ENCODE measurements at places on chromosomes 5 and 9.

DNA sequence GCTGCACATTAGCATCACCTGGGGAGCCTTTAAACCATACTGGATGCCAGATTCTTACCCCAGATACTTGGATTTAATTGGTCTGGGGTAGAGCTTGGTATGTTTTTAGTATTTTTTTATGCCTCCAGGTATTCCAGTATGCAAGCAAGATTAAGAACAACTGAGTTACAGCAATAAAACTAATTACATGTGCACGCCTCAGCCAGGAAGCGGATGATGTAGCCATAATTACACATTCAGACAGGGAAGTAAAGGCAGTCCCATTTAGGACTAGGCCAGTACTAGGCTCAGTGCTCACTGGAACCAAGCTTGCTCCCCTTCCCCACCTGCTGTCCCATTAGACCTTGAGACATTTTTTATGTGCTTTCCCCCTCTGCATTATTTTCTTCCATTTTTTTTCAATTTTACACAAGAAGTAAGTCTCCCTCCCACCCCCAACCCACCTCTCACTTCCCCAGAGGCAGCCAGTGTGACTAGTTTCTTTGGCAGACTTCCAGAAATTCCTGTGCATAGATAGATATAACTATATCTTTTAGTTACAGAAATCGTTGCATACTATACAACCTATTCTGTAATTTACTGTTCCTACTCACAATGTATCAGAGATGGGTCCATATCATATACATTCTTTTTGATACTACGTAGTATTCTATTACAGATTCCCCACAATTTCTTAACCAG, 7.1 kb upstream of the GNAQ start:
- no peak for DNase-seq

GRCh38 chr5:159098603-159099436, 896 bp downstream of the EBF1 start:
- peak; percentile 45 for DNase-seq

- DNase-seq = no peak
Measured at GRCh38 chr5:157026789-157027424, 32.0 kb downstream of the HAVCR1 start.

- no peak for DNase-seq
Measured at GRCh38 chr5:124651663-124652513, 94.6 kb downstream of the ZNF608 start.

DNA sequence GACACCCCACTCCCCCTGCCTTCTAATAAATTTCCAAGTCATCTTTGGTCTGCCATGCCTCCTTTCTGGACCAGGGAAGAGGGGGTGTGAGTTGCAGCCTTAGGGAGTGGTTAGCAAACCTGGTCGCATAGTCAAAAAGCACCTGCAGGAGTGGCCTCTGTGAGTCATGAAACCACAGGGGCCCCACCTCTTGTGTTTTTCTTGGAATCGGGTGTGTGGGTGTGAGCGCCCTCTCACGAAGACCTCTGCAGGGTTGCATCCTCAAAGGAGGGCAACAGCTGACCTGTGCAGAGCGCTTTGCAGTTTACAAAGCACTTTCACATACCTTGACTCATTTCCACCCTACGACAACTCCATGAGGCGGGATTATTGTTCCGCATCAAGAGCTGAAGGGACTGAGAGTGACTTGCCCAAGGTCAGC, 36.8 kb upstream of the TEX48 start:
- peak; percentile 76 for DNase-seq

GRCh38 chr5:35237580-35238376, 7.5 kb upstream of the PRLR start:
- DNase-seq = no peak

GRCh38 chr9:2771087-2771486, 53.8 kb downstream of the KCNV2 start:
- no peak for DNase-seq

- no peak for DNase-seq
Measured at GRCh38 chr9:100038472-100038871, 60.3 kb downstream of the ERP44 start.

DNA sequence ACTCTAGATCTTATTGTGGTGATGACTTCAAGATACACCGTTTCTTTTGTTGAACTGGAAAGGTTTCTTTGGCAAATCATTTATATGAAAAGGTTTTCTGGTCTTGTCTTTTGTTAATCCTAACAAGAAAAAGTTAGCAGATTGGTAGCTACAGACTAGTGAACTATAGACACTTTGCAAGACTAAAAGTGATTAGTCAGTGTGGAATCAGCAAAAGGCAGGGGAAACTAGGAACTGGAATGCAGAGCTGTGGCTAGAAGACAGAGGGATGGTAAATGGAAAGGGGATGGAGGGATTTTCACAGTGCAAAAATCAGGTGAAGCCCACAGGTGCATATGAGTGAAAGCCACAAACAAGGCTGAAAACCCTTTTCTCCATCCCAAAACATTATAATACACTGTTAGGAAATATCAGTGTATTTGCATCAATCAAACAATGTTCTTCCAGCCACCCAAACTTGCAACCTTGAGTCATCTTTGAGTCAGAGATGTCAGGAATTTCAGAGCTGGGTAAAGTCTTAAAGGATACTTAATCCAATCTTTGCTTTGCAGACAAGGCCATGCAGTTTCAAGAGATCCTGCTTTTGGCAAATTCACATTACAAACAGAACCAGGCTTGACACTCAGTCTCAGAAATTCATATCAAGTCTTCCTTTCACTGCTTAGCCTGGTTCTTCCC, 52.7 kb downstream of the PLK2 start:
- no peak for DNase-seq

DNA sequence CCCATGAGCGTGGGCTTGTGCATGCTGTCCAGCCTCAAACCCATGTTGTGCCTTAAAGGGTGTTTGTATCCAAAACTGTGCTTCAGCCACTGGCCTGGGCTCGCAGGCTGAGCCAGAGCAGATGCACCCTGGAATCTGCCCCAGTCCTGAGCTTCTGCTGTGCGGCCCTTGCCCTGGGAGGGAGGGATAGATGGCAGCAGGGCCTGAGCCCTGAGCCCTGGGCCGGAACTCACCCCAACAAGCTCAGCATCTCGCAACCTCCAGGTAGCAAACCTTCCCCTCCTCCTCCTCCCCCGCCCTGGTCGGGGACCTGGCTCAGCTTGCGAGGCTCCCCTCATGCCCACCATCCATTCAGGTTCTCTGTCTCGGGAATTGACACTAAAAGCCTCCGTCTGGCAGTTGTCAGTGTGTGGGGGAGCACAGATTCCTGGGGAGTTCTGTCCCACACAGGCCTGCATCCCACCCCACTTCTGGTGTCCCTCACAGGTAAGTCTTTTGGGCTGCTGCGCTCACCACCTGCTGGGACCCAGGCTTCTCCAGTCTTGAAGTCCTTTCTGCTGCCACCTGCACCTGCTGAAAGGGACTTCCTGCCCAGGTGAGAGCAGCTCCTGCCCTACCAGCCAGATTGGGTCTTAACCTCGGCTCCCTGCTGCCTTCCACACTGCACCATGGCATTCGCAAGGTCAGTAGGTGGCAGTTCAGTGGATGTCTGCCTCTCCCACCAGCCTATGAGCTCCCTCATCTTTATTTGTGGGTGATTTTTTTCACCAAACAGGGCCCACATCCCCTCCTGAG, 55.2 kb upstream of the OLFM1 start:
- no peak for DNase-seq

DNA sequence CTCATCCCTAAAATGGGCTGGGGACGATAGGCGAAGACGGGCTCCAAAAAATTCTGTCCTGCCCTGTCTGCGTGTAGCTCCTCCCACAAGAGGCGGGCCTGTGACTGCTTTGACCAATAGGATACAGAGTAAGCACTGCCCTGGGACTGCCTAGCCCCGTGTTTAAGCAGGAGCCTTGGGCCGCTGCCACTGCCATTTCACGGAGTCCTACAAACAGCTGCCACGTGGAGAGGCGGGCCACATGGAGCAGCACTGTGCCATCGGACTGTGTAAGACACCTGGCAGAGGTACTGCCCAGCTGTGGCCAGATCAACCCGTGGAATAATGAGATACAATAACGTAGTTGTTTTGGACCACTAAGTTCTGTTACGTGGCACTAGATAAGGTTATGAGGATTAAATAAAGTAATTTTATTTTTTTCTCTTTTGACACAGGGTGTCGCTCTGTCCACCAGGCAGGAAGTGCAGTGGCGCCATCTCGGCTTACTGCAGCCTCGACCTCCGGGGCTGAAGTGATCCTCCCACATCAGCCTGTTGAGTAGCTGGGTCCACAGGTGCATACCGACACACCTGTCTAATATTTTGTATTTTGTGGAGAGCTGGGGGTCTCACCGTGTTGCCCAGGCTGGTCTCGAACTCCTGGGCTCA, 87.2 kb downstream of the LMNB1 start:
- no peak for DNase-seq

- DNase-seq = no peak
Measured at GRCh38 chr5:180495292-180495691, 1.1 kb downstream of the CNOT6 start.

- DNase-seq = no peak
Measured at GRCh38 chr9:14957109-14957508, 46.9 kb upstream of the FREM1 start.

- DNase-seq = peak; percentile 31
Measured at GRCh38 chr5:132102101-132102701, 28.6 kb downstream of the CSF2 start.

DNA sequence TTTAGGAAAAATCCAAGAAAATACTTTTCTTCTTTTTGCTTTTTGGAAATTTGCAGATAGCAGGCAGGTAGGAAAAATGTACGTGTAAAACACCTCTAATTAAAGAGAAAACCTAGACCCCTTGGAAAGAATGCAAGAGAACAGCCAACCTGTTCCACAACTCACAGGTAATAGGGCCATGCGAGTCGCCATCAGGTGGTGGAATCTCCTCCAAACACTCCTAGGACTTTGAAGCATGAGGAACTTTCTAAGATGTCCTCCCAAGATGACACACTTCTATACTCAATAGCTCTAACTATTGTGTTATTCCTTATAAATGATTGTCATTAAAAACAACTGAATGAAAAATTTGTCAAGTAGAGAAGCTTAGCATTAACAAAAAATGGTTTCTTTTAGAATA, 174.0 kb downstream of the TMC1 start:
- DNase-seq = no peak

DNA sequence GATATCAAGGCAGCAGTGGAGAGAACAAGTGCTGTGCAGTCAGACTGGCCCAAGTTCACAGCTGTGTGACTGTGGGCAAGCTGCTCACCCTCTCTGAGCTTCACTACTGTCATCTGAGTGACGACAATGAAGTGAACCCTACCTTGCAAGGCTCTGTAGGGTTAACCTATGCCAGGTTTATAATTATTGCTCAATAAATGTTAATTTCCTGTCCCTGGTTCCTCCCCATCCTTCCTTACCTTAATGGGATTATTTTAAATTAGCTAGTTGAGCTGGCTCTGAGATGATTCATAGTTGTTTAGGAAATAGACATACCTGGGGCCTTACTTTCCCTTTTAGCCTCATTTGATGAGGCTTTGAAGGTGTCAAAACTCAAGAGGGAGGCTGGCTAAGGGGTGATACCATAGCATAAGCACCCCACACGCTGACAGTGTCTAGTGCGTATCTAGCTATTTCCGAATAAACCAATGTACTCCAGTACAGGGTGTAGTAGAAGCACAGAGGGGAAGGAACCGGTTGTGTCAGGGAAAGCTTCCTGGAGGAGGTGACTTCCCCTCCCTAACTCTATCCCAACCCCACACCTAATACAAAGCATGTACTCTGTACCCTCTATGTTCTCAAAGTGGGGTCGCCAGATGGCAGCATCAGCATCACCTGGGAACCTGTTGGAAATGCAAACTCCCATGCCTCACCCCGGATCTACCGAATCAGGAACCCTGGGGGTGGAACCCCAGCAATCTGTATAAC, 63.3 kb upstream of the SLC25A51 start:
- no peak for DNase-seq

DNA sequence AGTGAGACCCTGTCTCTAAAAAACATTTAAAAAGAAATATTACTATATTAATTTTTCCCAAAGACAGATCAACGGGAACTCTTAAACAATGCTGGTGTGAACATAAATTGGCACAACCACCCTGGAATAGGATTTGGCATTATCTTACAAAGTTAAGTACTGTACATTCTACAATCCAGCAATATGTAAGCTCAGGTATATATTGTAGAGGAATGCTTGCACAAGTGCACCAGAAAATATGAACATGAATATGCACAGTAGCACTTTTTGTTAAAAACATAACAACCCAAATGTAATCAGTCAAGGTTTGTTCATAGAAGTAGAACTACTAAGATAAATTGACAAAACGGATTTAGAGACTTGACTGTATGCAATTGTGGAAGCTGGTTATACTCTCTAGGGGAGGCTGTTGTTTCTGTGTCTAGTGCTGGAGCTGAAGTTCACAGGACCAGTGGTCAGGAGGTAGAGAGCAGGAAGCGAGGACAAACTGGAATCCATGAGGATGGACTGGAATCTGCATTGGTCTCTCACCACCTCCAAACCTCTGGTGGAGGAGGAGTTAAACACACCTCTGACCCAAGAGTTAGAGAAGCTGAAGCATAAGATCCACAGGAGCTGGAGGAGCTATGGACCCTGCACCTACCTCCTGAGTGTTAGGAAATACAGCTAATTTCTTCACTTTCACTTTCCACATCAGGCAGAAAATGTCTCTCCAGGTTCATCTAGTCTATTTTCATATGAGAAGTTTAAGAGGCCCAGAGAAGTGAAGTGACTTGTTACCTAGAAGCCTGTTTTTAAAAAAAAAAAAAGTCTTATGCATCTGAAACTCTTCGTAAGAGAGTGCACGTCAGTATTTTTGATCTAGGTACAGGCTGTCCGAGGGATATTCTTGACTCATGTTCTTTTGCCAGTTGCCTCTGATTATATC, 20.3 kb upstream of the RIC1 start:
- DNase-seq = no peak

DNA sequence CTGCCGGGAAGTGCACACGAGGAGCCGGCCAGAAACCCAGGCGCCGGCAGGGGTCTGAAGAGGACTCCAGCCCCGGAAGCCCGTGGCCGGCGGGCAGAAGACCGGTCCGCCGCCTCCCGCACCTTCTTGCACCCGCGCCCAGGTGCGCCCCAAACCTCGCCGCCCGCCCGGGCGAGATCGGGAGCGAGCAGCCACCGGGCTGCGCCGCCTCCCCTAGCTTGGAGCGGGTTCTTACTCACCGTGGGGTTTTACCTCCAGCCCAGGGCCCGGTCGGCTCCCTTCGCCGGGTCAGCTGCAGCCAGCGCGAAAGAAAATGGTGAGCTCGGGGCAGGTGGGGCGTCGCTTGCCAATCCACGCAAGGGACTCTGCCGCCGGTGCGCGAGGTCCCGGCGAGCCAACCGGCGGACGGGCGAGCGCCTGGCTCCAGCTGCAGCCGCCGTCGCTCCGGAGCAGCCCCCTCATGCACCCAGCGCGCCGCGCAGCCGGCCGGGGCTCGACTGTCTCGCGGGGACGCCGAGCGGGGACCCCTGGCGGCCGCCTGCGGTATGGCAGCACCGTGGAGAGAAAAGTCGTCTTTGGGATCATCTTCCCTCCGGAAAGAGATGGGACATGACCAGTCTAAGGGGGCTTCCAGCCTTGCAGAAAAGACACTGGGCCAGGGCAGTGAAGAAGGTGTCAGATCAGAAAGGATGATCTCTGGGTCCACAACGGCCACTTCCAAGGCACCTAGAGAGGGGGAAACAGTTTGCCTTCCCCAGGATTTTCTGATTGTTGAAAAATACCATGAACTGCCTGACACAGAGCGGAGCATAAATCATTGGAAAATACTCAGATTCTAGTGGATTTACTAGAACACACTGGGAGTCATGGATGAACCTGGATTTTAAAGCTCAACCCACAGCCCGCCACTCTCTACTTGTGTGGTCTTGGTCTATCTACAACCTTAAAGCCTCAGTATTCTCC, at the start of gene MOB3B:
MOB3B (minus strand) TSS at position 499 of the 963 bp plus-strand sequence. CDS start 74,264 bp downstream, outside the sequence.
- DNase-seq = peak; percentile 70

Measured in stimulated activated CD8-positive, alpha-beta memory T cell treated with anti-CD3 and anti-CD28 coated beads, Interleukin-7, amount 100 ng/mL, for 4 hours (primary cell).